ENCODE measurements at places on chromosomes 1 and 21.
A peak's percentile ranks its signal among the peaks of the same experiment; 100 is the strongest.

GRCh38 chr1:241521718-241522117 lies 2.2 kb upstream of the FH start:
- DNase-seq: no peak

GRCh38 chr21:37153196-37153934 lies 80.3 kb downstream of the TTC3 start:
- DNase-seq: no peak

- DNase-seq: no peak
Observed at GRCh38 chr1:174742805-174743653, 256.7 kb upstream of the CACYBP start.

- no peak for DNase-seq
Observed at GRCh38 chr1:232084584-232085223, 458.1 kb downstream of the DISC1 start.

- peak; percentile 45 for DNase-seq
Observed at GRCh38 chr21:34845521-34846451, 177.0 kb downstream of the CLIC6 start.

- no peak for DNase-seq
Observed at GRCh38 chr1:183306317-183307042, 111.7 kb downstream of the NMNAT2 start.
